NCI-H187 treated with DMSO at 0.1 percent for 48 hours (cell line): ENCODE measurements at places on chromosomes 16 and 17.

DNA sequence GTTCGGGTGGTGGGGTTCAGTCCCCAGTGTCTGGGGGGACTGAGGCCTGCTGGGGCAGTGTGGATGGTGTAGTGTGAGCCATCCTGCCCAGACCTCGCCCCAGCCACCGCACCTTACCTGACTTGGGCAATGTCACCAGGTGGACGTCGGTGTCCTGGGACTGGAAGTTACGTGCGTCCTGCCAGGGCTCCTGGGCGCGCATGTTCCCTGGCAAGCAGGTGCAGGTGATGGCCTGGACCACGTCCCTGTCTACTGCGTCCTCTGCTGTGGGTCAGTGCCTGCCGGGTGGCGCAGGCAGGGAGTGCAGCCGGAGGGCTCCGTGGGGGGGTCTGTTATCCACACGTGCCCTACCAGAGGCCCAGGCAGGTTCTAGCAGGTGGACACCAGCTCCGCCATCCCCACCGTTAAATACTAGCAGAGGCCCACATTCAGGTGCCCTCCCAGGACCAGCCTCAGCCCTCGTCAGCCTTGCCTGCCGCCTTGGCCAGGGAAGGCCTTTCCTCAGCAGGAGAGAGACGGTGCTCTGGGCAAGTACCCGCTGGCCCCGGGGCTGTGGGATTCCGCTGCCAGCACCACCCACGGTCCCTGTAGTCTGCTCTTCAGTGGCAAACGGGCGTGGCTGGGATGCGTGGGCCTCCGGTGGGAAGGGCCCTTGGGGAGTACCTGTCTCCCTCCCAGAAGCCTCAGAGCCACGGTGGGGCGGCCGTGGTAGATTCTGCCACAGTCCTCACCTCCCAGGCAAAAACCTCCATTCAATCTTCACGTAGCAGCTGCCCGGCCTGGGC, 8.1 kb upstream of the DPEP1 start:
- DNase-seq, result no peak

- DNase-seq, result no peak
Measured at GRCh38 chr17:10177131-10177912, 21.1 kb downstream of the GAS7 start.

DNA sequence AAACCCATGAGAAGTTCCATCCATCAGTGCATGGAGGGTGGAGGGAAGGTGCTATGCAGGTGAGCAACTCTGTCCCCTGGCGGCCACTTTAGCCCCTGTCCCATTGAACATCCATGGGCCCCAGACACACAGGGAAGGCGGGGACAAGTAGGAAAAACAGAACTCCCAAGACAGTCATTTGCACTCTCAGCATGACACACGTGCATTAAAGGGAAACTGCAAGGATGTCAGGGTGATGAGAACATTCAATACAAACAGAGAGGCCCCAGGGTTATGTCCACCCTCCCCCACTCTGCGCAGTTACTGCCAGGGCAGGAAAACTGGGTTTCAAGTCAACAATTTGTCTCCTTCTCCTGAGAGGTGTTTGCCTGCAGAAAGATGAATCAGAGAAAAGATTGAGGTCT, 44.0 kb upstream of the AKTIP start:
- DNase-seq, result no peak

DNA sequence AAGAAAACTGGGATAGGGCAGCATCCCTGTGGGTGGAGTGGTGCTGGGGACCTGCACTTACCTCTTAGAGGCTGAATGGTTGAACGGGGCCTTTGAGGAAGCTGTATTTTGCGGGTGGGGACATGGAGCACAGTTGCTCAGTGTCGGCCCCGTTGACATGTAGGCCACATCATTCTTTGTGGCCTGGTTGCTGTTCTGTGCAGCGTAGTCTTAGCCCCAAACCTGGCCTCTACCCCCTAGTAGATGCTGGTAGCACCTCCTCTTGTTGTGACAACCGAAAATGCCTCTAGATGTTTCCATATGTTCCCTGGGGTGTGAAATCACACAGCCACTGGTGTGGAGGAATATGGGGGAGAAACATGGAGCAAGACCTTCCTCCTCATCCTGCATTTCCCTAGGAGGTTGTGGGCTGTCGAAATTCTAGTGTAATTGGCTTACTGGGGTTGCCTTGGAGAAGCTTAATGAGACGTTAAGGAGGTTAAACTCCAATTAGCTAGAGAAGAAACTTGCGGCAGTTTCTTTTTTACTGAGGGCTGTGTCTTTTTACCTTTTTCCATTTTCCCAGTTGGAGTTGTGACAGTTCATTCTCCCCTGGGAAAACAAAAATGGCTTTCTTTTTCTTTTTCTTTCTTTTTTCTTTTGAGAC, 9.4 kb downstream of the ABCC1 start:
- no peak for DNase-seq

GRCh38 chr16:4087099-4087885, 28.9 kb downstream of the ADCY9 start:
- DNase-seq, result no peak

DNA sequence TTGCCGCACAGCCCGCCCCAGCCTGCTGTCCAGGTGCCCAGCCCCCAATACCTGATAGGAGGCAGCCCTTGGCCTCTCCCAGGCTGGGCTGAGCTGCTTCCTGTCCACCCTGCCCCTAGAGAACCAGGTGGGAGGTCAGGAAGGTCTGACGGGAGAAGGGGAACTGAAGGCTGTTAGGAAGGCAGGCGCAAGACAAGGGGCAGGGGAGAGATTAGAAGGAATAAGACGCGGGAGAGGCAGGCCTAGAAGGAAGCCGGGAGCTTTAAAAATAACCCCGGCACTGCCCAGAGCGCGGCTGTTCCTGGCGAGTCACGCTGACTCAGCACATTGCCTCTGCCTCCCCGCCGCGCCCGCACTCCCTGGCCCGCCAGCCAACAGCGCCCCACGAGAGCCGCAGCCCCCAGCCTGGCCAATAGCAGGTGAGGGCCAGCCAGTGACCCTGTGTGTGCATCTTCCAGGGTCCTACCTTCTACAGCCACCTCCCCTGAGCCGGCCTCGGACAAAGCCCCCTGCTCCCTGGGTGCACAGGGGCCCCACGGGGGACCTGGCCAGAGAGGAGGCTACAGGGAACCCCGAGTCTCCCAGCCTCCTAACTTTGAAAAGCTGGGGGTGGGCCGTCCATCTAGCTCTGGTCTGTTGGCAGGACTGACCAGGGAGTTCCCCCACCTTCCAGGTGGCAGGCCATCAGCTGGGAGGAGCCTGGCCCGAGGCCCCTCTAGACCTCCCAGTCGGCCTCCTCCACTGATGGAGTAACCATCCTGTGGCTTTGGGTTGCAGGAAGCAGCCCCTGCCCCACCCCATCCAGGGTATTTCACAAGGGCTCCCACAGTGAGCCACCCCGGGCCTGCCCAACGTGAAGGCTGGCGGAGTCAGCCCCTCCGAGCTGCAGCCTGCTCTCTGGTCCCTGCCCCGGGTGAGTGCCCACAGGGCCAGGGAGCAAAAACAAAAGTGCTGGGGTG, 4.0 kb downstream of the MAFG start:
- DNase-seq, result no peak

DNA sequence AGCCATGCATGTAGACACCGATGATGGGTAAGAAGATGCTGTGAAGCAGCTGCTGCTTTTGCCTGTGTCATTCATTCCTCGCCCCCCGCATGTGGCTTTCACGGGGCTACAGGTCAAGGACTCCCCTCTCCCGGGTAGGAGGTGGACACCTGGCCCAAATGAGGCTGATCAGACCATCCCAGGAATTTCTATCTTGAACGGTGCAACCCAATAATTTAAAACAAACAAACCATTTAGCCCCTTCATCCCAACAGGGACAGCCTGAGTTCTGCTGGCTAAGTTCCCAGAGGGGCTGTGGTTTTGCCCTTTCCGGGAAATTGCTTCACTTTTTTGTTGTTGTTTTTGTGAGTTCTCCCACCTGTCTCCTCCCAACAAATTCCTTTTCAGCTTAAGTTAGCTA, 137.7 kb upstream of the CDH5 start:
- no peak for DNase-seq

- DNase-seq, result peak; percentile 28
Measured at GRCh38 chr16:53950677-53951076, 246.7 kb downstream of the FTO start.

DNA sequence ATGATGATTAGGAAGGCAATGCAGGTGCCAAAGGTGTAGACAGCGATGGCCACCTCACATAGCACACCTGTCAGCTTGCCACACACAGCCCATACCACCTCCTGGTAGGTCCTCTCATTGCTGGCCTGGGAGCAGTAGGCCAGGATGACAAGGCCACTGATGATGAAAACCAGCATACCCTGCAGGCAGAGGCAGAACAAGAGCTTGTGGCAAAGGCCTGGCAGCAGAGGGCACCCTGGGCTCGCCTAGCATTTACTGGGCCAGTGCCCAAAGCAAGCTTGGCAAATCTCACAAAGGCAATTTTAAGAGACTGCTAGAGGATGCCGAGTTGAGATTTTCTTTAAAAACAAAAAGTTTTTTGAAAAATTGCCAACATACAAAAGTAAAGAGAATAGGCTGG, 5.9 kb downstream of the SLC38A7 start:
- no peak for DNase-seq

DNA sequence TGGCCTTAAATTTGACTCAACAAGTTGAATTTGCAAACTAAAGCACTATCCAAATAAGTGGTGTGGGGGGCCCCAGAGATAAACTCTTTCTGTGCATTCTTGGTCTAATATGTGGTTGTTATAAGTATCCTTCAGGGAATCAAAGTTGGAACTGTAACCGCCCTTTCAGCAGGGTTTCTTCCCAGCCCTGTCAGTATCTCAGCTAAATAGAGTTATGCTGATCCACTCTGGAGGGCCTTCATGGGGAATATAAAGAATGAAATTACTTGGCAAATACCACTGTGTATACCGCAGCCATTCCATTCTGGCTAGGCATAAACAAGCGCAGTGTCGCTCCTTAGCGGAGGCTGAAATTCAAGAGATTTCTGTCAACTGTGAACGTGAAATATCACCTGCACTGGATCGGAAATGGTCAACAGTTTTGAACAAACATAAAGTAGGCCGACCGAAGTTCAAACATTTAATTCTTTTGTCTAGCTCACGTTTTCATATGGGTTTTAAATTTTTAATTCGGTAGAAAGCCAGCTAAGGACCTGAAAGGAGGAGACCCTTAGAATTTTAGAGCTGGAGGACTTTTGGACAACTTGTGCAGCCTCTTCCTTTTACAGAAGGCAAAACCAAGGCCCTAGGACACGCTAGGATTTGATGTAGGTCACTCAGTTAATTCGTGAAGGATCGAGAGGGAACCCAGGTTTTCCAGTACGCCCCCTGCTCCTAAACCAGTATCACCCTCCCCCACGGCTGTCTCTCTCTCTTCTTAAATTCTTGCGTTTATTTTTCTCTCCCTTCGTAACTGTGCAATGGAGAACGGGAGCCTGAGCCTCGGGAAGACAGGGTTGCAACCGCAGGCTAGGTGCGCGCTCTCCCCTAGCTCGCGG, 74.7 kb downstream of the CHD9 start:
- no peak for DNase-seq

- no peak for DNase-seq
Measured at GRCh38 chr17:3544365-3544764, 13.2 kb downstream of the TRPV3 start.

DNA sequence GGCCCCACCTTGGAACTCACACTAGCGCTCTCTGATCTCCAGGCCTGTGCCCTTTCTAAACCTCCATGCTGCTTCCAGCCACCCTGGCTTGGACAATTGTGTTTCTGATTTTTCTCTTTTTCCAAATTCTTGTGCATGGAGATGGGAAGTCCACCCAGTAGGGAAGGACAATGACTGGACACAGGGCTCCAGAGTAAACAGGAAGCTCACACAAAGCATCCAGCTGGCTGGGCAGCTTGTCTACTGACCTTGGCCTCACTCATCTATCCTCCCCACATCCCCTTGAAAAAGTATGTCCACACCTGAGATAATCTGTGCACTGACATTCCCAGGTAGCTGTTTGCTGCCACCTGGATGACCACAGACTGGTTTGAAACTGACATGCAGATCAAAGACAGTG, 331.2 kb upstream of the MAF start:
- DNase-seq, result no peak

DNA sequence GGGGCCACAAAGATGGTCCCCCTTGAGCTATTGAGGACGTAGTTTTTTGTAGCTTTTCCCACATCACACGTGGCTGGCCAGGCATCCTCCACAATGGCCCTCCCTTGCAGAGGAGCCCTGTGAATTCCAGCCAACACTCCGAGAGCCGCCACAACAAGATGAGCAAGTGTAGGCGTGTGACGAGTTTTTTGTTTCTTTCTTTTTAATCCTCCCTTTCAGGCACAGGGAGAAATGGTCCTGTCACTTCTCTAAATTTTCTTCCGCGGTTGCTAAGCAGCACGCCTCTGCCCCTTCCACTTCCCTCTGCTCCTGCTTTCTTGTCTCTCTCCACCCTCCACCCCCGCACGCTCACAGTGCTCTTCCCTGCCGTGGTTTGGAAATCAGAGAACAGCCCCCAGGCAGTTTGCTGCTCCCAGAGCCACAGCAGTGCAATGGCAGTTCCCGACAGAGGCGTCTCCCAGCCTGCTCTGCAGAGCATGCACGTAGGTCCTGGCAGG, 68.0 kb upstream of the MRTFB start:
- no peak for DNase-seq

DNA sequence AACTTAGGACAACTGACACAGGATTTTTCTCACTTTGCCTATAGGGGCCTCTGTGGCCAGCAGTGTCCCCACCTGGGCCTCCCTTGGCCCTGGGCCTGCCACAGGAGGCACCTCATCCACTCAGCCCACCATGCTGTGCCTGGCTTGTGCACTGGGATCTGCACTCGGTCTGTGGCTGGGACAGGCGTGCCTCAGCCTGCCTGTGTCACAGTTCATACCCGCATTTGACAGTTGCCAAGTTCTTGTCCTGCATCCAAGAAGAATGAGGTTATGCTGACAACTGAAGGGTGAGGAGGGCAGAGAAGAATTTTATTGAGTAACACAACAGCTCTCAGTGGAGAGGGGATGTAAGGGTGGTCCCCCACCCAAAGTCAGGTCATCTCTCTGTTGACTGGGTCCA, 36.0 kb downstream of the ZFP90 start:
- no peak for DNase-seq

DNA sequence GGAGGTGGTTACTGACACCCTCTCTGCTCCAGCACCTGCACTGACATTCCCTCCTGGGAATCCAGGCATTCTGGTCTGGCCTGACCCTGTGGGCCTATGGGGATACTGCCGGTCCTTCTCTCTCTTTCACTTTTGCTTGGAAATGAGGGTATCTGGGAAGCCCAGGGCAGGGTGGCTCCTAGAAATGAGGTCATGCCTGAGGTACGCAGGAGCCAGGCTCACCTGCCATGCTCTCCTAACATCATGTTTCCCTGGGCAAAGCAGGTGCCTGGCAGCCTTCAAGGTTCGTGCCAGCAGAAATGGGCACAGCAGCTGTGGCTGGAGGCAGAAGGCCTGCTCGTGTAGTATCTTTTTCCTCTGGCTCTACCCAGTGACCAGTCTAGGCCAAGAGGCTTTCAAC, 3.3 kb downstream of the ITGA3 start:
- DNase-seq, result no peak

GRCh38 chr16:46568472-46569230, 52.5 kb downstream of the SHCBP1 start:
- DNase-seq, result no peak

GRCh38 chr16:86558355-86559193, 3.5 kb upstream of the MTHFSD start:
- no peak for DNase-seq

DNA sequence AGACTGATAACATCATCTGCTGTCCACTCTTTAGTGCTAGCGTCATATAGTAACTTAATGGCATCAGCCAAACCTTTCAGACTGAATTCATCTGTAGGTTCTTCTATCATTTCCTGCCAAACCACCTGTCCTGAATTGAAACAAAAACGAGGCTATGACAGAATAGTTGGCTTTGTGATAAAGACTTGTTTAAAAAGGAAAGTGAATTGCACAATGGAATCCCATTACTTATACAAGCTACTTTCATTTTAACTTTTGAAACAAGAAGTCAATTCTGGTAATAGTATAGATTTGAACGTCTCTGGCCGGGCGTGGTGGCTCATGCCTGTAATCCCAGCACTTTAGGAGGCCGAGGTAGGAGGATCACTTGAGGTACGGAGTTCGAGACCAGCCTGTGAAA, 18.2 kb downstream of the LASP1NB start:
- DNase-seq, result no peak
